ENCODE measurements at places on chromosomes 7 and 10.
A peak's percentile ranks its signal among the peaks of the same experiment; 100 is the strongest.

DNA sequence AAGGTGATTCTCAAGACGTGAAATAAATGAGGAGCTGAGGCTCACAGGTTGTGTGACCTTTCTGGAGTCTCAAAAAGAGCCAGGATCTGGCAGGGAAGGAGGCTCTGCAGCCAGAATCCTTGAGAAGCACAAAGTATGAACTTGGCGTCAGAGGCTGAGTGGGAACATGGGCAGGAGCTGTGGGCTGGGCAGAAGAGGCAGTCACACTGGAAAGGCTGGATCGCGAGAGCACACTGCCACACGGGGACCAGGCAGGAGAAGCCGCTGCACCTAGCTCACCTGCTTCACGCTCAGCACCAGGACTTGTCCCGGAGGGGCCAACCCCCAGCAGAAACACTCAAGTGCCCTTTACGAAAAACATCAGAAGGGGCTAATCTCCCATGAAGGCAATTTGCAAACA is 535.0 kb downstream of the TNS3 start:
- no peak for DNase-seq

DNA sequence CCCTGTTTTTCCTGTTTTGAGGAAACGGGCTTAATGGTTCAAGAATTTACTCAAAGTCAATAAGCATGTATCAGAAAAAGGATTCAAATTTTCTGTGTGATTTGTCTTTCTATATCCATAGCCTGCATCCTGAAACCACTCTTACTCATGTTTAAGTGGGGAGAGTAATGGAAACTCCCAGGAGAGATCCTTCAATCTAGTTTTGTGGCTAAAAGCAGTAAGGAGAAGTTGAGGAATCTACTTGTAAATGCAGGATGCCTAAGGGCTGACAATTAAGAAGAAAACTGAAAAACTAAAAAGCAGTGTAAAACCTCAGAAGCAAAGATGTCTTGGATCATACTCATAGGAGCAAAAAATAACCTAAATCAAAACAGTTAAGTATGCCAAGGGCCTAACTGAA is 68.1 kb upstream of the GRID1 start:
- DNase-seq, result no peak

GRCh38 chr10:609868-610545 is 79.5 kb downstream of the DIP2C start:
- no peak for DNase-seq

- no peak for DNase-seq
Measured at GRCh38 chr10:92571649-92572048, 2.2 kb downstream of the IDE start.

DNA sequence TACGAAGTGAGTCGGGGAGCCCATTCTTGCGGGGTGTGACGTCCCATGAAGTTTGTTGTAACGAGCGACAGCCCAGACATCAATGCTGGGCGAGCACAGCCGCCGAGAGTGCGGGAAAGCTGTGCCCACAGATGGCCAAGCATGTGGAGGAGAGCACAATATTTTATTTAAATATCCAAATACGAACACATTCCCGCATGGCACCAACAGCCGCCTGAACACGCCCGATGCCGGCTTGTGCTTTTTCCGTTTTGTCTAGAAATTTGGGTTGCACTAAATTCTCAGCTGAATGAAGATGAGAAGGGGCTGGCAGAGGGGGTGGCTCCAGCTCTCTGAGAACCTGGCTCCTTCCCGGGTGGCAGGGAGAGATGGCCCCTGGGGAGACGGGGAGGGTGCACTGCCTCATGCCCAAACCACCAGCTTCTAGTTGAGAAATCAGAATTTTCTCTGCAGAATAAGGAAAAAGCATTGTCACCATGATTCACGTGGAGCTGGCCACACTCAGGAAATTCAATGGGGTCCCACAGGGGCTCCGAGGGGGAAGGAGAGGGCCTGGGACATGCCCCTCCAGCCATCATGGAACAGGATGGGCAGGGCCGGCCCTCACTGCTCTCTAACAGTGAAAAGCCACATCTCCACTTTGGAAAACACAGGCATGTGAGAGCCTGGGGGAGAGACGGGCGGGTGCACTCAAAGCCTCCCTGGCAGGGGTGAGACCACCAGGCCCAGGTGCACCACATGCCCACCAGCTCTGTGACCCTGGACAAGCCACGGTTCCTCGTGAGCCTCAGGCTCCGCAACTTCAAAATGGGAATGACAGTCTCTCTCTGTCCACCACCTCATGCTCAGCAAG is 48.3 kb downstream of the EBF3 start:
- no peak for DNase-seq

- DNase-seq, result no peak
Measured at GRCh38 chr10:78602201-78602932, 466.4 kb upstream of the ZMIZ1 start.

DNA sequence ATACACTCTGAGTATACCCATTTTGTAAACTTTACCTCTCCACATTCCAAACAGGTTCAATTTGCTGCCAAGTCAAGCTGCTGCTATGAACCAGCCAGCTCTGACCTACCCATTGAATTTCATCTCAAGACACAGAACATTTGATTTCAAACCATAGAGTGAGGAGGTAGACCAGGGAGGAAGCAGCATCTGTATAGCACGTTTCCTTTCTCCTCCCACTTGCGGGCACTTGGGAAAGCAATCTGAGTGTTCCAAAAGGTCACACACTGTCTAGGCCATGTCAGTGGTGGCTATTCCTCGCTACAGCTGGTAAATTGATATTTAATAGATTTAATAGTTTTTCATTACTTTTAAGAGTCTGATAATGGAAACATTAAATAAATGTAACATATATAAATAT is 147.8 kb upstream of the EEPD1 start:
- no peak for DNase-seq

DNA sequence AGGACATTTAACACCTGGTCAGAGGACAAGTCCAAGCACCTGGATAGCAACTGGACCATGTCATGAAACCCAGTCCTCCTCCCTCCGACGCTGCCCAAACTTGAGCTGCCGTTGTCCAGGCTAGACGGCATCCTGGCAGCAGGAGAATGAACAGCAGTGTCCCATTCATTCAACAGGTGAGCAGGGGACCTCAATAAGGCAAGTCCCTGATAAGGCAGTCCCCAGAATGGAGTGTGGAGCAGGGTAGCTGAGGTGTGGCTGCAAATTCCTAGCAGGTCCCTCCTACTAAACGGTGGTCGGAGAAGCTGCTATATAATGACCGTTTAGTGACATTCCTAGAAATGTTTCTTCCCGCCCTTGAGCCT is 169.8 kb downstream of the PRKAG2 start:
- no peak for DNase-seq

GRCh38 chr7:1523208-1523607 is 7.3 kb upstream of the MAFK start:
- DNase-seq, result peak; percentile 85

DNA sequence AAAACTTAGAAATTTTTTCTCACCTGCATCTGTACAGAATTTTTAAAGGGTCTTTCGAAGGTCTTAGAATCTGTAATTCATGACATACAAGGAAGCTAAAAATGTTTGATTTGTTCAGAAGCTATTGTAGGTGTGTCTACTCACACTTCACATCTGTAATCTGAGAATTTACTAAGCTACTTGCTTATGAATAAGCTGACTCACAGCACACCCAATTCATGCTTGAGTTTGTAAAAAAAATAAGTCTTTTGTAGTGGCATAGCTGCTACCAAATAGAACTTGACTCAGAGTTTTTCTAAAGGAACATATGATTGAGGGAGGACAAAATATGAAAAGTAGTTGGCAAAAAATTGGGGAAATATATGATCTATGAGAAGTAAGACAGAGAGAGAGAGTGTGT is 12.7 kb upstream of the AGR2 start:
- DNase-seq, result no peak

DNA sequence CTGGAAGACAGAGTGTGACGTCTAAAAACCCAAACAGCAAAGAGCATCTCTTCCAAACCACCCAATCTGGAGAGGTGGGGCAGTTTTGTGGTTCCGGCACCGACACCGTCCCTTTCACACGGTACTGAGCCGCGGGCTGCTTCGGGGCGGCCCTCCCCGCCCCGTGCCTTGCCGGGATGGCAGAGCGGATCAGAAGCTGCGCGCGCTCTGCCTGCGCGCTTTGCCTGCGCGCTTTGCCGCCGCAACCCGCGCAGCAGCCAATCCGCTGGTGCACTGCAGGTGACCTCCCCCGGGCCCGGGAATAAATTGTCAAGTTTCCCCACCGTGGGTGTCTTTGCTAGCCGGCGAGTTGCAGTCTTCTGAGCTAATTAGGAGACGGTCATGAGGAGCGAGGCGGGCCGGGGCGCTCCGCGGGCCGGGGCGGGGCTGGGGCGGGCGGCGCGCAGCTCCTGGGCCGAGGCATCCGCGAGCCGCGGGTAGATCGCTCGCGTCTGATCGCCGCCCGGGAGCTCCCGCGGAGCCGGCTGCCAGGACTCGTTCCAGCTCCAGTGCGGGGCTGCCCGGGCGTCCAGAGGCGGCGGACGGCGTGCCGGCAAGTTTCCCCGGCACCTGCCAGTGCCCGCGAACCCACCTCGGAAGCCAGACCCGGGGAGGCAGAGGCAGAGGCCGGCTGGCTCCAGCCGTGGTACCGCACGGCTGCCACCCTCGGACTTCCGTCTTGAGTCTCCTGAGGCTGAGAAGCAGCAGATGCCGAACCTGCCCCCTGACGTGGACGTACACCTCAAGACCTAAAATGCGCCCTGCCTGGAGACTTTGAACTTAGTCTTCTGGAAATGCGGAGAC is 536.0 kb upstream of the GALNT17 start:
- peak; percentile 38 for DNase-seq

DNA sequence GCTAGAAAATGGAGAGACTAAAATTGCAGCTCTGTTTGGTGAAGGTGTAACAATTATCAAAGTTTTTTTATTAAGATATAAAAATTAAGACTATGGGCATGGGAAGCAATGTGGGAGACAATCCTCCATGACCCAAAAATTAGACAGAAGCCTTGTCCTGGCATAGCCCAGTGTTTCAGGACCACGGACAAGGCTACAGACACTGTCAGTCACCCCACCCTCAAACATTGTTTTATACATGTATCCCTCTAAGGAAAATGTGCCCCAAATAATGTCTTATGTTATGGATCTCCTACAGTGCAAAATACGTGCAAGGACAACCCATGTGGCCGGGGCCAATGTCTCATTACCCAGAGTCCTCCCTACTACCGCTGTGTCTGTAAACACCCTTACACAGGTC is 24.0 kb downstream of the HABP2 start:
- no peak for DNase-seq

GRCh38 chr10:133373174-133374090 is at the start of gene ECHS1:
ECHS1 (minus strand) TSS chr10:133373354; CDS start chr10:133373333, 21 bp downstream.
- peak; percentile 97 for DNase-seq

- peak; percentile 25 for DNase-seq
Measured at GRCh38 chr7:86848226-86848625, 204.5 kb downstream of the GRM3 start.

DNA sequence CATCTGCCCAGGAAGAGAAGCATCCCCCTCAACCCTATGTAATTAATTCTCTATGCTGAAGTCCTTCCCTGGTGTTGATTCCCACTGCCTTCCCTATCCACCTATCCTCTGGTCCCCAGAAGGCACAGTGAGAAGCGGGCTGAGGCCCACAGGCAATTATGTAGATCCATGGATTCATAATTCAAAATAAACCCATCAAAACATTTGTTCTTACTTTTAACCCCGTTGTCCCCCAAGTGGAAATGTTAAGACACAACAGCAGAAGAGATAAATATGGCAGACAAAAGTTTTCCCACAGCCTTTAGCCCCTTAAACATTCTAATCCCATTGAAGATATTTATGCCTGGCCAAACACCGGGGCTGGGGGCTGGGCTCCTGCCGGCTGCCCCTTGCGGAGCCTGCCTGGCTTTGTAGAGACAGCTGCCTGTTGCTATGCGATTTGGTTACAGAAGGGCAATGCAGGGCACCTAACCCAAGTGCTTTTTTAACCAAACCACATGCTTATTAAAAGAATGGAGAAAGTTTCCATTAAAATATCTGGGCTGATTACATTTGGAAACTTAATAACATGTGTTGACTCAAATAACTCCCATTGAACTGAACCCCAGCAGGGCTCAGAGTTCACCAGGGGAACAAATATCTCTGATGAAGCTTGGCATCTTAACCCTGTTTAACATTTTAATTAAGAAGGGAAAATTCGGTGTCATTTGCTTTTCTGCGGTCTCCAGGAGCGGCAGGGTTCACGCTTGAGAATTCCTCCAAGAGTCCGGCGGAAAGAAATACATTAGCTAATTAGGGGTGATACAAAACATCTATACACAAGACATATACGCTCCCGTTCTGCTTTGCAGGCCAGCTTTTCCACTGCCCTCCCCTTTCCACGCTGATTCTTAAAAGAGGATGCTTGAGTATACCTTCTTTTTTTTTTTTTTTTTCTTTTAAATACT is 110.8 kb upstream of the FGFR2 start:
- DNase-seq, result no peak

DNA sequence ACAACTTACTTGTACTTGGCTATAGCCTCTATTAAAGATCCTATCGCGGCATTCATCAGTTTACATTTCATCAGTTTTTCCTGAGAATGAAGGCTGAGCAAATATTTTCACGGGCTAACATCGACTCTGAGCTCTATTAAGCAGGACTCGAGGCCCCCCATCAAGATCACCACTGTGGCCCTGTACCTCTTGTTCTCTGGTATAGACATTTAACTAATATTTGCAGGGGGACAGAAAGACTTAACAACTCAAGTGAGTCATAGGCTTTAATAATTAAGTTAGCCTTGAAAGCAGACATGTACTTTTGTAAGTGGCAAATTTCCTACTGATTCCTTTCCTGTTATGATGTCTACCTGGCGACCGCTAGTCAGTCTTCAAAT is 45.4 kb downstream of the DOCK4 start:
- DNase-seq, result no peak

All from transverse colon (tissue), 4 donors.